ENCODE measurements at places on chromosomes 6 and 20.
A peak's percentile ranks its signal among the peaks of the same experiment; 100 is the strongest.

- DNase-seq, result no peak
Observed at GRCh38 chr20:5974531-5974930, 24.1 kb downstream of the MCM8 start.

- no peak for DNase-seq
Observed at GRCh38 chr6:158609455-158610155, 34.9 kb downstream of the DYNLT1 start.

- no peak for DNase-seq
Observed at GRCh38 chr20:8721098-8721497, 347.8 kb upstream of the PLCB4 start.

GRCh38 chr20:62549499-62550086 is 73.8 kb upstream of the GATA5 start:
- DNase-seq, result no peak

- no peak for DNase-seq
Observed at GRCh38 chr20:20181322-20181721, 129.0 kb downstream of the CFAP61 start.

- no peak for DNase-seq
Observed at GRCh38 chr6:69097948-69098347, 462.9 kb downstream of the ADGRB3 start.

DNA sequence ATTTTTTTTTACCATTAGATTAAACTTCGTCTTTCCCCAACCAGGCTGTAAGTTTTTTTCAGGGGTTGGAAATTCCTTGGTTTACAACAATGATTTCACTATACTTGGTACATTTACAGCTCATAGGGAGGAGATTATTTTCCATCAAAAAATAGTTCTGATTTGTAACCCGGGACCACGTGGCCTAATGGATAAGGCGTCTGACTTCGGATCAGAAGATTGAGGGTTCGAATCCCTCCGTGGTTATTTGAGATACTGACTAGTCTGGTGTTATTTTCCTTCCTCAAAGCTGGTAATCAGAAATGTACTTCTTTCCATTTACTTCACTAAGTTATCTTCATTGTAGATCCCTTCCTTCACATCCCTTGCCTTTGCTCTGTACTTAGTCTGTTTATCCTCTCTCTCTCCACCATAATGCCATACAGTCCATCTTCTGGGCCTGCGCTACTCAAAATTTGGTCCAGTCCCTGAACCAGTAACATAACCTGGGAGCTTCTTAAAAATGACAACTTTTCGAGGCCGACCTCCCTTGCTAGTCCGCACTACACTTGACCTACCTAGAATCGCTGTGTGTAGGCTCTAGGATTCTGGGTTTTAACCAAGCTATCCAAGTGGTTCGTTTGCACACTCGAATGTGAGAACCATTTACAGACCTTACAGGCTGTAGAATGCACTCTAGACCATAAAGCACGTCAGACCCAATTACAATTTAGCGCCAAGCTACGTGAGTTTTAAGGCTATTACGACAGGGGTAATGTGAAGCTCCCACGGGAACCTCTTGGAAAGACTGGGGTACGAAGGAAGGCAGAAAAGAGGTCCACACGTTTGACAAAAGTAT is 42.1 kb upstream of the BTN3A2 start:
- peak; percentile 63 for DNase-seq

- peak; percentile 25 for DNase-seq
Observed at GRCh38 chr20:1108437-1108920, 9.9 kb upstream of the PSMF1 start.

- no peak for DNase-seq
Observed at GRCh38 chr6:854406-855118, 161.6 kb upstream of the EXOC2 start.

DNA sequence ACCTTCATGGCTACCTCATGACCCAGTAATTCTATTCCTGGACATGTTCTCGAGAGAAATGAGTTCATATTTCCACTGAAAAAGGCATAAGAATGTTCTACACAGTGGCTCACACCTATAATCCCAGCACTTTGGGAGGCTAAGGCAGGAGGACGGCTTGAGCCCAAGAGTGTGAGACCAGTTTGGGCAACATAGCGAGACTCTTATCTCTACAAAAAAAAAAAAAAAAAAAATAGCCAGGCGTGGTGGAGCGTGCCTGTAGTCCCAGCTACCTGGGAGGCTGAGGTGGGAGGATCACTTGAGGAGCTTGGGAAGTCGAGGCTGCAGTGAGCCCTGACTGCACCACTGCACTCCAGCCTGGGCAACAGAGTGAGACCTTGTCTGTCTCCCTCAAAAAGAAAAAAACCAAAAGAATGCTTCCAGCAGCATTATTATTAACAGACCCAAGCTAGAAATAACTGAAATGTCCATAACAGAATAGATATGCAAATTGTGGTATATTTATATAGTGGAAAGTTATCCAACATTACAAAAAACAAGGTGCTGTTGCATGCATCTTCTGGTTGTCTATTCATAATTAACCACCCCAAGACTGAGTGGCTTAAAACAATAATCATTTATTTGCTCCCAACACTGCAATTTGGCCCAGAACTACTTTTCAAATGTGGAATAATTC is 9.4 kb upstream of the RAB44 start:
- no peak for DNase-seq

DNA sequence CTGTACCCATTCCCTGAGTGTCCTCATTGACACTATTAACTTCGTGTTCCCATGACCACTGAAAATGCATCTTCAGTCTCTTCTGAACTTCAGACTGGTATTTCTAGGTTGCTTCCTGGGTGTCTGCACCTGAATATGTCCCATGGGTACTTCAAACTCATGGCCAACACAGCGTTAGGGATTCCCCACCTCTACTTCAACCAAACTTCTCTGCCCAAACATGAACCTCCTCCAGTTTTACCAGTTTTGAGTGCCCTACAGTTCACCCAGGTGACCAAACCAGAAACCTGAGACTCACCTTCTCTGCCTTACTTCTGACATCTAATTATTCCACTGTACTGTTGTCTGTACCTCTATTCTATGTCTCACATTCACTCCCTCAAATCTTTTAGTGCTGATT is 99.5 kb upstream of the SUPT3H start:
- no peak for DNase-seq

- DNase-seq, result no peak
Observed at GRCh38 chr20:4998160-4998651, 3.1 kb downstream of the SLC23A2 start.

GRCh38 chr6:22362361-22362760 is 65.5 kb upstream of the PRL start:
- DNase-seq, result no peak

DNA sequence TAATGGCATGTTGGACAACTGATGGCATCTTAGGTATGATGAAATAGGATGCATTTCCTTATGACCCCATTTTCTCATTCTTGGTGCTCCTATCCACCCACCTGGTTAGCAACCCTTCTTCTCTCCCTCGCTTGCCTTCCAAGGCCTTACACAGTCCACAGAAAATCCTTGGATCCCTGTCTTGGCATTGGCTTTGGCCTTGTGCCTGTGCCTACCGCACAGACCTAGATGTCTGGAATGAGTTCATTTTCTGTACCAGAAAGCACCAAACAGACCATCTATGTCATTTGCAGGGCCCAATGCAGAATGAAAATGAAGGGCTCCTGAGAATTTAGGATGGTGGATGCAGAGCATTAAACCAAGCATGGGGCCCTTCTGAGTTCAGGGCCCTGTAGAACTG is 99.0 kb upstream of the LAMP5 start:
- DNase-seq, result no peak

DNA sequence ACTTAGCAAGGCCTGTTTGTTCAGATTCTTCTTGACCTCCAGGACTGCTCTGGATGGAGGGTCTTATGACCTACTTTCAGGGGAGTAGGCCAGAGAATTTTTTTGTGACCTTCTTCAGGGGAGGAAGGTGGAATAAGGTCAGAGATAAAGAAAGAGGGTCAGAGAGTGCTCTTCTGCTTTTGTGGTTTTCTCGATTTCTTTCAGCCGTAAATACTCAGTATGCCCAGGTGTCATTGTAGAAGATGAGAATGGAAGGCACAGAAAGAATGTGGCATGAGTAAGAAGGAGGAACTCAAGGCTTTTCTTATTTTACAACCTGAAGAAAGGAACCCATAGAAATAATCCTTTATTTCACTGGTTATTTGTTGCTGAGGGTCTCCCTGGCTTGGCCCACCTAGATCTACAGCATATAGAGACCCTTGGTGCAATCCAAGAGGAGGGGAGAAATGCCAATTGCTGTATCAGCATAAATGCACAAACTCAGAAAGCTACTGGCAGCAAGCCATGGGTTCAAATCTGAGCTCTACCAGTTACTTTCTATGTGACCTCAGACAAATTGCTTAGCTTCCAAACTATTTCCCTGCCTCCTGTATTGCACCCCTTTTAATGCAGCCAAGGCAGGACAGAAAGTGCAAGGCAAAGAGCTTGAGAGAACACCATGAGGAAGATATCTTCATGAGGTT is 68.0 kb downstream of the OLIG3 start:
- no peak for DNase-seq

DNA sequence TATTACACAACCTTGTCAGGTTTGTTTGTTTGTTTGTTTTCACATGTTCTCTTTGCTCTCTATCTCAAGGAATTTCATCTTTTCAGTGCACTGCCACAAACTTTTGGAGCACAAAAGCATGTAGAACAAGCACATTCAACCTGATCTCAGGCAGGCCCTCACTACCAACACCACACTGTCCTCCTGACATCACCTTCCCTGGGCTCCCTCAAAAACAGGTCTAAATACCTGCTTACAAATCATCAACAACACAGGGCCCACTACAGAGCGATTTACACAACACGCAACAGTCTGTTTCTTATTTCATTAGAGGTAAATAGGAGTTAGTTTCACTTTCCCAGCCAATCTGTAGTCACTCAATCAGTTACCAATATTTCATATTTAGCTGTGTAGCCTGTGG is 241.4 kb downstream of the EPHA7 start:
- no peak for DNase-seq

DNA sequence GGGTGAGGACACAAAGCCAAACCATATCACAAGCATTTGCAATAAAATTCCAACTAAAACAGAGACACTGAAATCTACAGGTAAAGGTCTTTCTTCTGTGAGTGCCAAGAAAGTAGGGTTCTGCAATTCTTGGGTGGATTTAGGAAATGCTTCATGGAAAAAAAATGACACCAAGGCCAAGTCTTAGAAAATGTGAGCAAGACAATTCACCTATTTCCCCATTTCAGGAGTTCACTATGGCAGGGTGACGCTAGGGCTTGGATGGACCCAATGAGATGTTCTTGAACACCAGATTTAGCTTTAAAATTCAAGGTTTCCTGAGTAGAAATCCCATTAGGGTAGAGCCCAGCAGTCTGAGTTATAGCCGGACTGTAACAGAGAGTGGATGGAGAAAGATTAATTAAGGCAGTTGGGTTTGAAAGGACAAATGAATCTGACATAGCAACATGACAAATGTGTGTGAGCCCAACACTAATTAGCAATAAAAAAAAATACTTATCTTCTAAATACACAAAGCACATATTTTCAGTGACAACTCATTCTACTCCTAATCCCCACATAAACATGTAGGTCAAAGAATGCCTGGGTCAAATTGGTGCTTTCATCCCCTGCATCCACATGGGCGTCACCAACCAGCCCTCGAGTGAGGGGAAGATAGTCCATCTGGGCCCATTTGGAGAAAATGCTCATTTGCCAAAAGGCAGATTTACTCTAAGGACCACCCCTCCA is 180.4 kb upstream of the JARID2 start:
- no peak for DNase-seq

GRCh38 chr6:56062836-56063235 is 184.5 kb downstream of the COL21A1 start:
- DNase-seq, result no peak

- no peak for DNase-seq
Observed at GRCh38 chr20:35299780-35300179, 7.6 kb upstream of the FAM83C start.

DNA sequence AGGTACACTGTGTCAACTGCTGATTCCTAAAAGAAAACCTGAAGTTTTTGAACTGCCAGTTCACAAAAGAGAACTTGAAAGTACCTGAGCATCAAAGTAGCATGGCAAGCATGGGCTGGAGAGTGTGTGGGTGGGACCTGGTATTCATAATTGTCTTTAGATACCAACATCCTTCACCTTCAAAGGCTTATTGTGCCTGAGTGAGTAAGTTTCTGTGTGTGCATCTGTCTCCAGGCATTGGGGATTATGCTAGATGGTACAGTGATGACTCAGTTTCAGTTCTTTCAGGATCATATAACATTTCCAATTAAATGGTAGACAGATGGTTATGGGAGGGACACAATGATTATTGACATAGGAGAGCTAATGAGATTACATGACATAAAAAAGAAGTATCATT is 238.5 kb downstream of the ZFAND3 start:
- DNase-seq, result no peak

DNA sequence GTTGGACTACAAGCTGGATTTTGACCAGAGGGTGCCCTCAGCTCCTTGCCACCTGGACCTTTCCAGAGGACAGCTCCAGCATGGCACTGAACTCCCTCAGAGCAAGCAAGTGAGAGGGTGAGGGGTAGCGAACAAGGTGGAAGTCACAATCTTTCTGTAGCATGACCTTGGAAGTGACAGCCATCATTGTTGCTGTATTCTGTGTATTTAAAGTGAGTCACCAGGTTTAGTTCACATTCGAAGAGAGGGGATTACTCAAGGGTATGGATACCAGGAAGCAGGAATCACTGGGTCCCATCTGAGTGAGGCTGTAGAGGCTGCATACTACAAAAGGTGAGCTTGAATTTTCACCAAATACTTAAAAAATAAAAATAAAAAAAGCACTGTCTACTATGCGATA is 280.0 kb upstream of the SPTLC3 start:
- no peak for DNase-seq

DNA sequence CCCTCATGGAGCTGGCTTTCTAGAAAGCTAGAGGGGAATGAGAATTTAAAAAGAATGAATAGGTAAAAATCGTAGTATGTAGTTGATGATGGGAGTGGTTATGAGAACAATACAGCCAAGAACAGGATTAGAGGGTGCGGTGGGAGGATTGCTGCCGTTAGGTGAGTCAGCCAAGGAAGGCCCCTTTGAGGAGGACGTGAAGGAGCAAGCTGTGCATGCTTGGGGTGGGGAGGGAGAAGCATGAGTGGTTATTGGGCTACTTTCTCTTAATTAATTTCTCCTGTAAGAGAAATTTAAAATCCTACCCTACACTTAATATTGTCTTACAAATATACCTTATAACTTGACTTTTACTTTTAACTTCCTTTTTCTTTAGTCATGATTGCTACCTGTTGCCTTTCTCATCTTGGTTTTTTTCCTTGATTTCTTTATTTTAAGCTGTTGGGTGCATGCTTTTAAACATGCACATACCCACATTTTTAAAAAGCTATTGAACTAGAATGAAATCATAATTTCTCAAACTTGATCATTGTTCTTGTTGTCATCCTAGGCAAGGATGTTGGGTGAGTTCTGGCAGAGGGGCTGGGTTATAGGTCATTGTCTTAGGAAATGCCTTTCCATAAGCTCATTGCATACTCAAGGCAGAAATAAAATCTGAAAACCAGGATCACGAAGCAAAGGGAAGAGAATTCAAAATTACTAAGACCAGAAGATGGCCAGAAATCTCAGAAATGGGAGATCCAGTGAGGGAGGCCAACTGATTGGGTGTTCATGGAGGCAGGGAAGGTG is 114.5 kb downstream of the TCP11 start:
- DNase-seq, result no peak

GRCh38 chr6:29625337-29625930 is 7.5 kb downstream of the GABBR1 start:
- no peak for DNase-seq

- peak; percentile 19 for DNase-seq
Observed at GRCh38 chr20:63082308-63082938, 75.7 kb upstream of the BHLHE23 start.
